ENCODE measurements at places on chromosomes 6 and 20. TPM values are rescaled to one million over a fixed set of nuclear protein-coding genes. Genes with fewer than 3 reads are reported as not detected.

- no peak for DNase-seq
These were observed 1162.2 kb upstream of the GJE1 start for GRCh38 chr6:140970485-140970884.

DNA sequence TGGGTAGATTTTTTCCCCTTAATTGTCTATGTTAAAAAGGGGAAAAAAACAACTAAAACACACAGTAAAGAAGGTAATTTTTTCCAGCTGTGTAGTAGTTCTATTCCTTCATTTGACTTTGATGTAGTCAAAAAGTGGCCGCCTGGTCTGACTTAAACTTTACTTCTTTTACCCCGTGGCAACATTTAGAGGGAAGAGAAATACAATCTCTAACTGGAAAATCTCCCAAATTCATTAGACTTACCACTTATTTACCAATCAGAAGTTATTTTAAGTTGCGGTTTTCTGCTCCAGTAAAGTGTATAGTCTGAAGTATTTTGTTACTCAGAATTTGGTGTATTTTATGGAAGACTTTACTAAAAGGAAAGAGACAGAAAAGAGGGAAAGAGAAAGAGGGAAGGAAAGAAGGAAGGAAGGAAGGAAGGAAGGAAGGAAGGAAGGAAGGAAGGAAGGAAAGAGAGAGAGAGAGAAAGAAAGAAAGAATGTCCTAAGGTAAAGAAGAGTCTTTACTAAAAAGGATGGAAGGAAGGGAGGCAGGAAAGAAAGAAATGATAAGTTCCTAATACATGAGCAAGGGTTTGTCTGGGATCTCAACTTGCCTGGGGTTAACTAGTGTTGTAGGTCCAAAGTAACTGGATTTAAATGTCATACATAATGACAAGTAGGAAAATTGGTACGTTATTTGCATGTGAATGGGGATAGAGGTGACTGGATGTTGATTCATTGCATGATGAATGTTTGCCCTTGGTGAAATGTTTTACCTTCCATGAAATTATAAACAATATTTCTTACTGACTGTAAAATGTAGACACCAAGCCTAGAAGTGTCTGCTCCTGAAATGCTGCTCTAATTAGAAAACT lies 135.1 kb downstream of the SAMD5 start:
- no peak for DNase-seq

DNA sequence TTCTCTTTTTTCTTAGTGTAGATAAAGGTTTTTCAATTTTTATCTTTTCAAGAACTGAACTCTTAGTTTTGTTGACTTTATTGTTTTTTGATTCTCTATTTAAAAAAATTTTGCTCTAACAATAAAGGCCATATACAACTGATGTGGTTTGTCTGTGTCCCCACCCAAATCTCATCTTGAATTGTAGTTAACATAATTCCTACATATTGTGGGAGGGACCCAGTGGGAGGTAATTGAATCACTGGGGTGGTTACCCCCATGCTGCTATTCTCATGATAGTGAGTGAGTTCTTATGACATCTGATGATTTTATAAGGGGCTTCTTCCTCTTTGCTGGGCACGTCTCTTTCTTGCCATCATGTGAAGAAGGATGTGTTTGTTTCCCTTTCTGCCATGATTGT lies 199.8 kb downstream of the DHX35 start:
- no peak for DNase-seq

- DNase-seq: no peak
These were observed 28.4 kb downstream of the TGM2 start for GRCh38 chr20:38136421-38137245.

DNA sequence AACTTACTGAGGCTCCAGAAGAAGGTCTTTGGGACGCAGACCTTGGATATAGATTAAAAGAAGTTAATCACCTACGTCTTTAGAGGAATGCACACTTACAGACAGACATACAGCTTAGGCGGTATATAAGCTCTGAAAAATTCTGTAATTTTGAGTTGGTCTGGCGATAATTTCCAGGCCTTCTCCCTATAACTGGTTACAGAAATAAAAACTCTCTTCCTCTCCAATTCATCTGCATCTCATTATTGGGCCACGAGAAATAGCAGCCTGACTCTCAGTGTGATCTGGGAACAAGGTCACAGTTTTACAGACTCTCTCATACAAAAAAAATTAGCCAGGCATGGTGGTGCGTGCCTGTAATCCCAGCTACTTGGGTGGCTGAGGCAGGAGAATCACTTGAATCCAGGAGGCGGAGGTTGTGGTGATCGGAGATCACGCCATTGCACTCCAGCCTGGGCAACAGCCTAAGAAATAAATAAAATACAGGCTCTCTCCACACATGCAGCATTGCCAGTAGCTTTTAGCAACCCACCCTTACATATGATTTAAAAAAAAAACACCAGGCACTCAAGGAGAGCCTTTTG lies 4.7 kb downstream of the ZBTB24 start:
- no peak for DNase-seq

DNA sequence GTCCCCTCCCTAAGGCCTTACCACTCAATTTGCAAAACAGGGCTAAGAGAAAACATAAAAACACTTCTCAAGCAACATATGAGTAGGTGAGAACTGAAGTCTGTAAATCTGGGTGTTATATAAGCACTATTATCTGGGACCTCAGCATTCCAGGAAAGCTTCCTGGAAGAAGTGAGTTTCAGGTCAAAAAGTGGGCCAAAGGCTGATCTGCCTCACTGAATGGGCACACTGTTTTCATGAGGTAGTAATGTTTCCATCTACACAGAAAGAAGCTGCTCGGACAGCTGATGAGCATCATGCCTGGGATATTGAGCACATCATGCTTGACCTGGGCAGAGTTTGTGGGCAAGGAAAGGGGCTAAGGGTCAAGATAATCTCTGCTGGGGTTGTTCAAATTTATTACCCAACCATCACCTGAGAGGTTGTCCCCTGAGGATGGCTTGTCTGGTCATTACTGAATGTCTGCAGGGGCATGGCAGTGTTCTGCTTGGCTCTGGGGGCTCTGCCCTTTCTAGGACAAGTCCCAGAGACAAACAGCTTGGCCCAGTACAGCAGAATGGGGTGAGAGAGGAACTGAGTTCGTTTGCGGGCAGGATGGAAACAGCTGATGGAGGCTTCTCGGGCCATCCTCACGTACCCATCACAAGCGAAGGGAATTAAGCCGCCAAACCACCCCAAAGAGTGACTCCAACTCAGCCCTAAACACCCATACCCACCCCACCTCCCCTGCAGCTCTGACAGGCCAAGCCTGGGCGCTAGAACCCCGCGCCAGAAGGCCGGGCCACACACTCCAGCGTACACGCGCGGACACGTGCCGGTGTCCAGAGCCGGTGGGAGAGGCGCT lies 1.2 kb upstream of the SYNJ2 start:
- no peak for DNase-seq

DNA sequence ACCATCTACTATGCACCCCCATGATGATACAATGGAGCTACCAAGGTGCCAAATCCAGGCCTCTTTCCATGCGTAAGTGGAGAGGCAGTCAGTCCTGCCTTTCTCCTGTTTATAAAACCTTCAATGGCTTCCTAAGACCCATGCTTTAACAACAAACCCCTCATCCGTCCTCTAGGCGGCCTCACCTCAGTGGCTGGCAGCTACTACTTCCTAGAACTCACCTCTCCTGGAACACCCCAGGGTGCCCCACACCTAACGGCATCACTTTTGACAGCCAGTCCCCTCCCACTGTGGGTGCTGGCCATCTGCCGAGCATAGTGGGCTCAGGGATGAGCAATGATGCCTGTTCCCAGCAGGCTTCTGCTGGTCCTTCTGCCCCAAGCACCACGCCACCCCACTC lies 80.0 kb upstream of the TAB2 start:
- DNase-seq: no peak

GRCh38 chr20:61805365-61805764 lies 260.3 kb downstream of the TAF4 start:
- DNase-seq: no peak

- no peak for DNase-seq
These were observed 22.4 kb upstream of the SERINC3 start for GRCh38 chr20:44544263-44544662.

DNA sequence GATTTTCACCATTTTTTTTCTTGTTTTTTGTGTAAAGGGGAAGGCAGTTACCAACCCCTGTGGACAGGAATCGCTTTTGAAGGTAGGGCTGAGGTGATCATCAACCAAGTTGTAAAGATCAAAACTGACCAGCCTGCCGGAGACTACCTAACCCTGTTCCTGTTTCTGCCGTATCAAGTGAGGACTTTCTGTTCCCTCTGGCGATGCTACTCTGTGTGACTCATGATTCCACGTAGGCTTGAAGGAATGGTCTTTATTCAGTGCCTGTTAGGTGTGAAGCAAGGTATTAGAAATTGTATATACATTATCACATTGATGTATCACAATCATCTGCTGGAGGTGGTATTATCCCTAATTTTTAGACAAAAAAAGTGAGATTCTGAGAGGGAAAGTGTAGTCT lies 161.3 kb downstream of the SOX4 start:
- DNase-seq: no peak

DNA sequence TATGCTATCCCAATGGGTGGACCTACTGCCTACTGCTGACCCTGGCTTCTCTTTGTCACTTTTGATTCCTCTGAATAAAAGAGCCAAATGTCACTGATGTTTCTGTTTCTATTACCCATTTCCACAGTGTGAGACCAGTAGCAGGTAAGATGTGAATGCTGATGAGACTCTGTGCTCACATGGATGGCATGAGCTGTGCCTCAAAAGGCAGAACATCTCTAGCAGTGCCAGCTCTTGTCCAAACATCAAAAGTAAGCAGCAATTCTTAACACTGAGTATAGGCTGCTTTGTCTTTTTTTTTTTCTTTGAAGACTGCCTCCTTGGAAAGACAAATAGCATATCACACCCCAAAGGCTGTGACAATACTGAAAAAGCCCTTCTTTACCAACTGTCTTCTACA lies 459.2 kb upstream of the RUNX2 start:
- no peak for DNase-seq

DNA sequence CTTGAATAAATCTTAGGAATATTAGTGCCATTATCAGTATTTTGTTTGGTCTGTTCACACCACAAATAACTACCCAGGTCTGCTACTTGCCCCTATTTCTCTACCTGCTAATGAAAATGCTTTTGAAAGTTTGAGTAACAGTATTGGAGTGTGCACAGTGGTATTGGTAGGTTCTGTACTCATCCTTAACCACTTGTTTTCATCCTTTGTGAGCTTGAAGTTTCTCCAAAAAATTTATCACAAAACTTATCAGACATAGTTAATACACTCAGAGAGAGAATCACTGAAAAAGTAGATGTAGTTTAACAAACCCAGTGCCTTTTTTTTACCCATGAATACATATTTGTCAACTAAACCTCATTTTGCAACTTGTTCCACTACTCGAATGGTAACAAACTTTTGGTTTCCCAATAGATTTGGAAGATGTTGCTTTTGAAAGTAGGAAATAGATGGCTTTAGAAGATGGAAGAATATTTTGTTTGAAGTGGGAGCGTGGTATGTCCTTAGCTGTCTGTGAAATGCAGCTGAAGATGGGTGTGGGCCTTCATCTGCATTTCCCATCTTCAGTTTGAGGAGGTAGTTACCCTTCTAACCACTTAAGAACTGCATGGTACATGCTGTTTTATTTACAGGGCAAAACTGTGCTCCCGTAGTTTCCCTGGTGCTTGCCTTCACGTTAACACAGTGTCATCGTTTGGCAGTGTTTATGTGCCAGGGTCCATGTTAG lies 9.0 kb downstream of the PTPN1 start:
- peak; percentile 82 for DNase-seq

- no peak for DNase-seq
These were observed 67.6 kb downstream of the BLOC1S5 start for GRCh38 chr6:7996538-7997111.

- no peak for DNase-seq
These were observed 211.1 kb downstream of the BMP7 start for GRCh38 chr20:57055345-57055744.

- DNase-seq: no peak
These were observed 128.3 kb downstream of the NKAIN2 start for GRCh38 chr6:123931928-123932327.

GRCh38 chr6:53984581-53984980 lies 126.7 kb upstream of the MLIP start:
- DNase-seq: no peak

GRCh38 chr6:148239801-148240460 lies 102.7 kb upstream of the SASH1 start:
- DNase-seq: no peak

DNA sequence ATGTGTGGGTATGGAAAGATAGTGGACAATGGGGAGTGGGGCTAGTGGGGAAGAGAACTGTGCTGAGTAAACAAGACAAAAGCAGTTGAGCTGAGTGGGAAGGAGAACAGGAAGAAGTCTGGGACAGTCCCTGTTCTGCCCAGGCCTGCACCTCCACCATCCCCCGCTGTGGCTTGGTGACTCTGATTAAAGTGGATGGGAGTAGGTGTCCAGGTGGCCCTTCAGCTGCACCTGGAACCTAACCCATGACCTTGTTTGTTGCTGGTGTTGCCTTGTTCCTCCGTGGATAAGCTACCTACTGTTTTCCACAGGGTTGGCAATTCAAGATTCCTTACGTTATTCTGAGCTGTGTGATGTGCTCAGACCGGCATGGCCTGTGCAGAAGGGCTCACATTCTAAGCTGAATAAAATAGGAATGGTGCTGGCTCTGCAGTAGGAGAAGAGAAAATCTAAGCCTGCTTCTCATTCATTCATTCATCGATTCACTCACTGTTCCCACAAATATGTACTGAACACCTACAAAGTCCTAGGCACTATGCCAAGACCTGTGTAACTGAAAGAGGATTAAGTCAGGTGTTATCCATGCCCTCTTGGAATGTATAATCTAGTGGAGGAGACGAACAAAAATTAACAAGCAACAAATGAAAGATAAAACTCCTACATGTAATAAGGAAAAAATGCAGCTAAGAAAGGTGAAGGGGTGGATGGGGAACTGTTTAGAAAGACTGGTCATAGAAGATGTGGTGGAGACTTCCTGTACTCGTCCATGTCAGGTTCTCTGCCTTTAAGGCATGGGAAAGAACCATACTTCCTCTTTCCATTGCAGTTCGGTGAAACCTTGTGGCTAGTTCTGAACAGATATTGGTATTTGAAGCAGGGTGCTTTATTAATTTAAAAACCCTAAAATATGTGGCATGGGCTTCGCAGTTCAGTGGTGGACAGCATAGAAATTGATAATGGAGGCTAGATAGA lies 10.1 kb upstream of the CALHM6 start:
- DNase-seq: peak; percentile 63

DNA sequence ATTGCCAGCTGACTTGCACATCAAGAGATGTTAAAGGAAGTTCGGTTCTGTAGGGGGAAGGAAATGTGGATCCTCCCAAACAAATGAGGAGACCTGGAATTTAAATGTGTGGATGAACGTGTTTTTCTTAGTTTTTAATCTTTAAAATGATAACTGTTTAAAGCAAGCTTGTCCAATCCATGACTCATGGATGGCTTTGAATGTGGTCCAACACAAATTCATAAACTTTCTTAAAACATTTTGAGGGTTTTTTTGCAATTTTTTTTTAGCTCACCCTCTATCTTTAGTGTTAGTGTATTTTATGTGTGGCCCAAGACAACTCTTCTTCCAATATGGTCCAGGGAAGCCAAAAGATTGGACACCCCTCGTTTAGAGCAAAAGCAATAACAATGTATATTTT lies 12.6 kb downstream of the TUBB2B start:
- DNase-seq: no peak

- DNase-seq: no peak
These were observed 198.0 kb downstream of the SIM1 start for GRCh38 chr6:100266494-100267401.

- no peak for DNase-seq
These were observed 62.9 kb downstream of the SCAND1 start for GRCh38 chr20:35891375-35891774.

Gene TFAP2A
- not detected for total RNA-seq

Gene KCNQ5
- 13.7 TPM for total RNA-seq

Gene CNR1
- total RNA-seq: not detected

Gene BLTP3A
- 17.0 TPM for total RNA-seq

Gene LINC00237
- total RNA-seq: not detected

Gene TOX2
- total RNA-seq: 1.4 TPM

Gene TBC1D7
- total RNA-seq: 25.1 TPM

Gene TSPO2
- not detected for total RNA-seq
